GM12892 (cell line): ENCODE measurements at places on chromosomes 7 and 10.

- DNase-seq = no peak
These were observed 41.9 kb downstream of the DPCD start for GRCh38 chr10:101629837-101630632.

DNA sequence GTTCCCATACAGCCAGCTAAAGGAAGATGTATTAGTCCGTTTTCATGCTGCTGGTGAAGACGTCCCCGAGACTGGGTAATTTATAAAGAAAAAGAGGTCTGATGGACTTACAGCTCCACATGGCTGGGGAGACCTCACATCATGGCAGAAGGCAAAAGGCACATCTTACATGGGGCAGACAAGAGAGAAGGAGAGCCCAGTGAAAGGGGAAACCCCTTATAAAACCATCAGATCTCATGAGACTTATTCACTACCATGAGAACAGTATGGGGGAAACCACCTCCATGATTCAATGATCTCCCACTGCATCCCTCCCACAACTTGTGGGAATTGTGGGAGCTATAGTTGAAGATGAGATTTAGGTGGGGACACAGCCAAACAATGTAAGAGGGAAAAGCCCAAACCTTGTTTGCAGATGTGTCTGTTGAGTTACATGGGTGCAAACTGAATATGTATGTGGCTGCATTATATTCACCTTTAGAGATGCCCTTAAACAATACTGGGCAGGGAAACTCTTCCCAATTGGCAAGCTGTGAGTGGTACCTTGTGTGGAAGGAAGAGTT, 13.1 kb upstream of the BRAF start:
- no peak for DNase-seq

DNA sequence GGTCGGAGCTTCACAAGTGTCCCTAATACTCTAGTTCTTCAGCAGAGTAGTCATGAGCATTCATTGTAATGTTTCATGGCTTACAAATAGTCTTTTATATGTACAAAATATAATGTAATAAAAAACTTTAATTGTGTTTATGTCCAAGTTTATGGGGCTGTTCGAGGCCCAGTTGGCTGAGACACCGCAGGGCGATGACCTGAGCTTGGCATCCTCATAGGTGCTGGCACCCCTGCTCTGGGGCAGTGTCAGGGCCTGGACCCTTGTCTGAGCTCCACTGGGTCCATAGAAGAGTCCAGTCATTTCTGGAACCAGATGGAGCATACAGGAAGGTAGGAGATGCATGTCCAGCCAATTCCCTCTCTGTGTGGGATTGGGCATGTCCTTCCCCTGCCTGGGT, 12.9 kb upstream of the ZMIZ1 start:
- DNase-seq = no peak

DNA sequence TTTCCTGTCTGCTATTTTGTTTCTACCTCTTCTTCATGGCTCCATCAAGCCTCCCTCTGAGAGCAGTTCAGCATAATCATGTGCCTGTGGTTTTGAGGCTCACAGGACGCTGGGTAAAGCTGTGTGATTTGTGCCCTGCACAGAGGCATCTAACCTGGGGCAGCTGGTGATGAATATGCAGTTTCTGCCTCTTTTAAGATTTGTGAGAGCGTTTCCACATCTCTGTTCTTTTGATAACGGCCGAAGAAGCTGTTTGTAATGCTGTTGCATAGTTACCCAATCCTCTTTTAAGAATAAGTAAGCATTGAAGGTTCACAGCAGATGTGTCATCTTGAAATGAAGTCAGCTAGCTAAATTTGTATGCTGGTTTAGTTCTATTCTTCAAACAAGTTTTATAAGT, 45.2 kb downstream of the PNLIPRP3 start:
- DNase-seq = no peak

GRCh38 chr7:32539919-32540531, 44.7 kb downstream of the AVL9 start:
- DNase-seq = no peak

DNA sequence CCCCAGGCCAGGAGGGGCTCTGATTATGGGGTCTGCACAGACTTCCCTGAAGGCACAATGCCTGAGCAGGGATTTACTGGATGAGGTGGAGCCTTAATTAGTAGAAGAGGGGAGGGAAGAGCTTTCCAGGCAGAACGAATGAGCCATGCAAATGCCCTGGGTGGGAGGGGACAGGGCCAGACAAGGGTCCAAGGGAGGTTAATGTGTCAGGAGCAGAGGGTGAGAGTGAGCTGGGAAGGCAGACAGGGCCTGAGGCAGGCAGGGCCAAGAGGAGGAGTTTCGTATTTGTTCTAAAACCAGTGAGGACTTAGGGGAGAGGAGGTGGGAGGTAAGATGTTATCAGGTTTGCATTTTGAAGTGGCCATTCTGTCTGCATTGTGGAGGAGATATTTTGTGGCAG, 65.3 kb downstream of the NPY start:
- no peak for DNase-seq

- DNase-seq = peak; percentile 75
These were observed 25.8 kb upstream of the PPP2R2D start for GRCh38 chr10:131874991-131875451.
